ENCODE measurements at places on chromosomes 7 and 10.

- DNase-seq, result peak; percentile 69
Measured at GRCh38 chr7:74355091-74355490, 65.9 kb downstream of the CLIP2 start.

DNA sequence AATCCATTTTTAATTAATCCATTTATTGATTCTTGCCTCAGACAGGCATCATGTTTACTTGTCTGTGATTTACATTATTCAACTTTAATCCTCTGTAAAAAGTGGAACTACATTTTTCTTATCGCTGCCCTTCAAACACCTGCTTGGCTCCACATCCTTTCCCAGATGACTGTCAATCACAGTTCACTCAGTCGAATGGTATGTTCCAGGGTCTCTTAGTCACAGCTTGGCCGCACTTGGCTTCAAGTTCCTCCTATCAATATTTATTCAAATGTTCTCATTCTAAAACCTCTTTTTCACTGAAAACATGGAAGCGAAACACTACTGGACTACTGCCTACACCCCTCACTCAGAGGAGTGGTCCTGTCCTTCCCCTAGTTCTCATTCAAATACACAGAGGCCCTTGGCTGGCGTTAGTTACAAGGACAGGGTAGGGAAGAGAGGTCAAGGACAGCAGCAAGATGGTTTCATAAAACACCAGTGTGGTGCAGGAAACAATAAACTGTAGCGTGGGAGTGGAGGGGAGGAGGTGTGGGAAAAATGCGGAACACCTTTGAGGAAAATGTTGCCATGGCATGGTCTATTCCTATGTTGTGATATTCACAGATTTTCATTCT lies 143.2 kb downstream of the USP6NL start:
- DNase-seq, result no peak

GRCh38 chr7:3245077-3245476 lies 56.0 kb upstream of the SDK1 start:
- no peak for DNase-seq

GRCh38 chr10:124728830-124729661 lies 15.1 kb downstream of the FAM53B start:
- DNase-seq, result no peak

GRCh38 chr7:3432911-3433310 lies 131.9 kb downstream of the SDK1 start:
- no peak for DNase-seq

GRCh38 chr7:42770114-42770513 lies 141.8 kb downstream of the C7orf25 start:
- DNase-seq, result no peak

- DNase-seq, result peak; percentile 91
Measured at GRCh38 chr7:63925626-63926460, 72.8 kb upstream of the ZNF722 start.

DNA sequence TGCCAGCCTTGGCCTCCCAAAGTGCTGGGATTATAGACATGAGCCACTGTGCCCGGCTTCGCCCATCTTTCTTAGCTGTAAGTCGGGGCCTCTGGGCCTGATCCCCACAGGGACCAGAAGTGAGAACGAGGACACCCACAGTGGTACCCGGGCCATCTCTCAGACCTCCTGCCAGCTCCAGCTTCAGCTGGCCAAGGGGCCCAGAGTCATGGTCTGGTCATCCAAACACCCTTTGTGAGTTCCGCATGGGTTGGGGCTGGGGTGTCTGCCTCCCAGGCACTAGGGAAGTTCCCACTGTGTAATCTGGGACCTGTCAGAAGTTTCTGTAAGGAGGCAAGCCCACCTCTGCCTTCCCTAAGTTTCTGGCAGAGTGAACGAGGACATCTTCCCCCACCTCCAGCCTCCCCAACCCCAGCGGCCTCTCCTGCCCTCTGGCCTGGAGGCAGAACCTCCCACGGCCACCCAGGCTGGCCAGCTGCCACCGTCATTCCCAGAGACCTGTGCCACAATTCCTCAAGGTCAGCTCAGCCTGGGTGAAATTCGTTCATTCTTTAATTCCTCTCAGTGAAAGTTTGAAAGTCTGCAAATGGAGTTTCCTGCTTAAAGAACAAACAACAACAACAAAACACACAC lies 19.5 kb upstream of the FOXL3 start:
- no peak for DNase-seq

- no peak for DNase-seq
Measured at GRCh38 chr7:44276571-44277221, 48.7 kb downstream of the CAMK2B start.

GRCh38 chr7:128868624-128869137 lies 6.0 kb downstream of the ATP6V1F start:
- no peak for DNase-seq

GRCh38 chr7:156196649-156197048 lies 384.4 kb upstream of the SHH start:
- DNase-seq, result no peak

- peak; percentile 63 for DNase-seq
Measured at GRCh38 chr10:70528741-70529362, 50.3 kb downstream of the PALD1 start.

DNA sequence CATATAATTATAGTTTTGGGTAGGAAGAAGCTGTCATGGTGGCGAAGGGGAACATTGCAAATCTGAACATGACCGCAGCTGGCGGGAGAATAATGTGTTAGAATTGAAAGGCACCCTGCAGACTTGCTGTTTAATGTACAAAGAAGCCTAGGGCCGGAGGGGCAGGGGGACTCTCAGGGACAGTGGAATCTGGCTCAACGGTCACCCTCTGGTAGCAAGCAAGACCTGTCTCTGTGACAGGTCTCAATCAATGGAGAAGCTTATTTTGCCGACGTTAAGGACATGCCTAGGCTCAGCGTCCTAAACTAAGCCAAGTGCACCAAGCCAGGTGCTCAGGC lies 177.3 kb downstream of the NSUN6 start:
- no peak for DNase-seq

GRCh38 chr10:96740579-96741281 lies 20.4 kb upstream of the PIK3AP1 start:
- peak; percentile 75 for DNase-seq

- no peak for DNase-seq
Measured at GRCh38 chr10:1117651-1118050, 61.5 kb downstream of the WDR37 start.

DNA sequence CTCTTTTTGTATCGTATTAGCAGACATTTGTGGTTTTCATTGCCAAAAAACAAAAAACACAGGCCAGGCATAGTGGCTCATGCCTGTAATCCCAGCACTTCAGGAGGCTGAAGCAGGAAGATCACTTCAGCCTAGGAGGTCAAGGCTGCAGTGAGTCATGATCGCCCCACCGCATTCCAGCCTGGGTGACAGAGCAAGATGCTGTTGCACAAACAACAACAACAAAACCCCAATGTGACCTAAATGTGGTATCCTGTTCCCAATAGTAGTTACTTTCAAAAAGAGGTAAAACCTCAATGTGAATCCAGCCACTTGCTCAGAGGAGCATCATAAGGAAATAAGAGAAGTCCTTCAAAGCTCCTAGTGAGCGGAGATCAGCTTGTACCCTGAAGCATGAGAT lies 45.8 kb upstream of the SKAP2 start:
- DNase-seq, result no peak

DNA sequence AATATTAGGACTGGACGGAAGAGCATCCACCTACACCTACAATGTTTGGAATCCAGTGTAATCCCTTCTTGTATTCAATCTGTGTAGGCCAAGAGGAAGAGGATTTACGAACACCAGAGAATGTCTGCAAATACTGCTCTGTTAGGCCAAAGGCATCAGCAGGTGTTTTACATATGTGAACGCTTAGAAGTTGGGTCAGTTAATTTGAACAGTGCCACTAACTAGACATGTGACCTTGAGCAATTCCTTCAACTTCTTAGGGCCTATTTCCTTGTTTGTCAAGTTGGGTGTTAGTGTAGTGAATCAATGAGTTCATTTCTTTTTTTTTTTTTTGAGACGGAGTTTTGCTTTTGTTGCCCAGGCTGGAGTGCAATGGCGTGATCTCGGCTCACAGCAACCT lies 35.4 kb downstream of the MYPN start:
- no peak for DNase-seq

DNA sequence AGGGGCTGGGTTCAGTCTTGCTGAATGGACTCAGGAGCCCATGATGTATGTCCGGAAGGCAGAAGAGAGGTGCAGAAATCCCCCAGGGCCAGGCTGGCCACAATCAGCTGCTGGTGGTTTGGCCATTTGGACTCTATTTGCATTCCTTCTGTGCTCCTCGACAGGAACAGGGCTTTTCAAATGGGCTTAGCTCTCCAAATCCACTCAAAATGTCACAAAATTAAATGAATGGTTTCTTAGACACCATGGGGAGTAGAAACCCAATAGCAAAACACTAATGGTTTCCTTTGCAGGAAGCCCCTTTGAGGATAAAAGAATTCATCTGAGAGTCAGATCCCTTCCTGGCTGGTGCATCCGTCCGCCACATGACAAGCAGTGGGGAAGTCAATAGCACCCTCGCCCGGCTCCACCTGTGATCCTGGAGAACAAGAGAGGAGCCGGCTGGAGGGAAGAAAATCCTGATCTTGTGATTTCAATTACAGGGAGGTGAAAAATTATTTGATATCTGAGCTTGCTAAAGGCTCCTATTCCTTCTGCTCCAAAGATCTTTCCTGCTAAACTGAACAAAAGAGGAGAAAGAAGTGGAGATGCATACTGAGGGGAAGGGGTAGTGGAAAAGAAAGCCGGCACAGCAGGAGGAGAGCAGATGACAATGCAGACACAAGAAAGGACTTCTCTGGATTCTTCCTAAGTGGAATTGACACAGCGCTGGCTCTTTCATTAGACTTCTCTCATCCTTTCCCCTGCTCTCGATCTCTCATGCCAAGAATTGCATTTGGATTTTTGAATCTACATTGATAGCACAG lies 190.7 kb downstream of the C7orf25 start:
- DNase-seq, result no peak

DNA sequence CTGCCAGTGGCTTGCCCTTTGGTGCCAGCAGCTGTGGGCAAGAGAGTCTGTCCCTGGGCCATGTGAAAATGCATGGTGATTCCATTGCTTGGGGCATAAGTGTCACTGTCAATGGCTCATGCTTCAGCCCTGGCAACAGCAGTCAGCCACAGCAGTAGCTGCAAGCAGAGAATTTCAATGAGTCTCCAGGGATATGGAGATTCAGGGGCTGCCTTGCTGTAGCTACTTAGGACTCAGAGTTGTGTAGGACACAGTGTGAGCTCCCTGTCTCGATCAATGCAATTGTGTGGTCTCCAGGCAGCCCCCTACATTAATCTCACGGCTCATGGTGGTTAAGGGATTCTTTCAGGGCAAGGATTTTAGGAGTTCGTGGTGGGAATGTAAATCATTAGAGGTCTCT lies 126.3 kb upstream of the STARD3NL start:
- DNase-seq, result no peak

- no peak for DNase-seq
Measured at GRCh38 chr7:46494441-46494840, 573.4 kb upstream of the IGFBP3 start.

GRCh38 chr7:147071536-147071935 lies 954.9 kb downstream of the CNTNAP2 start:
- DNase-seq, result no peak

- DNase-seq, result no peak
Measured at GRCh38 chr7:104931181-104931781, 82.7 kb upstream of the KMT2E start.

Data from hematopoietic multipotent progenitor cell treated with erythropoietin and hydrocortisone succinate and interleukin-3 and kit ligand, for 6 days (in vitro differentiated cells).